Aorta (tissue), 5 donors: ENCODE measurements at places on chromosomes 5 and 9. TPM values are rescaled to one million over a fixed set of nuclear protein-coding genes. Genes with fewer than 3 reads are reported as not detected.

- no peaks in the 10 kb centered on the region for H3K27me3 ChIP-seq
- no peaks in the 10 kb centered on the region for H3K4me1 ChIP-seq
- DNase-seq = no peak
- H3K4me3 ChIP-seq = no peak overlapping the region
- no peak overlapping the region for H3K27ac ChIP-seq
Observed at GRCh38 chr9:99272836-99273235, 50.8 kb downstream of the SEC61B start.

GRCh38 chr9:105118636-105119035, 125.8 kb upstream of the SLC44A1 start:
- H3K36me3 ChIP-seq = no peaks in the 10 kb centered on the region
- no peaks in the 10 kb centered on the region for H3K27me3 ChIP-seq
- no peak overlapping the region for H3K27ac ChIP-seq
- no peak overlapping the region for H3K4me3 ChIP-seq
- no peak for DNase-seq

DNA sequence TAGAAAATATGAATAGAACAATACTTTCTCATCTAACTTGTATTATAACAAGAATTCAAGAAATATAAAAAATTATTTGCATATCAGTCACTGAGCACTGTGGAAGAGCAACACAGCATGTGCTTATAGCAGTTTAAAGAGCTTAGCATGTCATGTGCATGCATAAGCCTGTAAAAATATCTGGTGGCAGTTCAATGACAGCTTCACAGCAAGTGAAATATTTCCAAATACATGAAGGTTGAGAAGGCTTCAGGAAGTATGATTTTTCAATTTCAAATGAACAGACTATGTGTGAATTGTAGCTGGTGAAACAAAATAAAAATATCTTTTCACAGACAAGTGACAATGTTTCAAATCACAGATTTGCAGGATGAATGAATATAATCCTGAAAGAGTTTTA, 128.5 kb downstream of the PRDM9 start:
- H3K4me1 ChIP-seq = no peaks in the 10 kb centered on the region
- no peak overlapping the region for H3K4me3 ChIP-seq
- no peaks in the 10 kb centered on the region for H3K27me3 ChIP-seq
- no peaks in the 10 kb centered on the region for H3K36me3 ChIP-seq

DNA sequence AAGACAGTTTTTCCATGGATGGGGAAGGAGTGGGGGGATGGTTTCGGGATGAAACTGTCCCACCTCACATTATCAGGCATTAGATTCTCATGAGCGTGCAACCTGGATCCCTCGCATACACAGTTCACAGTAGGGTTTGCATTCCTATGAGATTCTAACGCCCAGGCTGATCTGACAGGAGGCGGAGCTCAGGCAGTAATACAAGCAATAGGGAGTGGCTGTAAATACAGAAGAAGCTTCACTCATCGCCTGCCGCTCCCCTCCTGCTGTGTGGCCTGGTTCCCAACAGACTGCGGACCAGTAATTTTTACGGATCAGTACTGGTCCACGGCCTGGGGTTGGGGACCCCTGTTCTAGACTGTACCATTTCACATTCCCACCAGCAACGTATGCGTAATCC, 68.3 kb upstream of the OTULINL start:
- H3K4me3 ChIP-seq = no peak overlapping the region
- H3K27ac ChIP-seq = no peak overlapping the region
- no peaks in the 10 kb centered on the region for H3K27me3 ChIP-seq
- H3K4me1 ChIP-seq = no peaks in the 10 kb centered on the region
- H3K36me3 ChIP-seq = no peaks in the 10 kb centered on the region

GRCh38 chr5:85647349-85648127, 970.2 kb upstream of the COX7C start:
- H3K4me3 ChIP-seq = no peak overlapping the region
- H3K4me1 ChIP-seq = no peaks in the 10 kb centered on the region
- H3K36me3 ChIP-seq = no peaks in the 10 kb centered on the region
- H3K27ac ChIP-seq = no peak overlapping the region
- DNase-seq = no peak
- H3K27me3 ChIP-seq = no peaks in the 10 kb centered on the region

GRCh38 chr5:66864240-66864884, 268.2 kb downstream of the MAST4 start:
- H3K27ac ChIP-seq = no peak overlapping the region
- DNase-seq = no peak
- no peak overlapping the region for H3K4me3 ChIP-seq

- no peaks in the 10 kb centered on the region for H3K4me1 ChIP-seq
- H3K4me3 ChIP-seq = no peak overlapping the region
- DNase-seq = peak; percentile 59
Observed at GRCh38 chr5:151078490-151079262, 2.2 kb downstream of the TNIP1 start.

- no peaks in the 10 kb centered on the region for H3K27me3 ChIP-seq
- no peaks in the 10 kb centered on the region for H3K36me3 ChIP-seq
- H3K4me3 ChIP-seq = no peak overlapping the region
- DNase-seq = no peak
Observed at GRCh38 chr5:17182494-17182893, 34.9 kb upstream of the BASP1 start.

DNA sequence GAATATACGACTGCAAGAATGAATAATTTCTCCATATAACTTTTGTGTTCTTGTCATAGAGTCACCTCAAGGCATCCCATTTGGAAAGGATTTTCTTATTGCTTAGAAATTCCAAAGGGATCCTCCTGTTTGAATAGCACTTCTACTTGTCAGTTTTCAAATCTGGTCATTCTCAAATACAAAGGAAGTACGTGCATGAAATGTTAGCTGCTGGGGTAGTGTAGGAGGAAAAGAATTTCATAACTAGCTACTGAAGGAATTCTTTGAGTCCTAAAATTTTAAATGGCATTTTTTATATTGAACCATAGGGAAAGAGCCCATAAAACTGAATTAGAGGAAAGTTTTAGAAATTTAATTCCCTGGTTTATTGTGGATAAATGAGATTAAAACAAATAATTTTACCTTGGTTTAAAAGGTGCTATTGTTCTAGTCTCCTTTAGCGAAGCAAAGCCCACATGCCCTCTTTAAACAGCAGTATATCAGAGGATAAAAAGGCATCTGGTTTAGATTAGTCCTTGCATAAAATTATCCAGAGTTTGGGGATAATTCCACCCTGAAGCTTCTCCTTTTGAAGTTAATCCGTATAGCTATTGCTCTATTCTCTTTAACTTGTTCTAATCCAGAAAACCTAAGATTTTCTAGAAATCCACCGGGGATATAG, 2.0 kb upstream of the MPDZ start:
- H3K27me3 ChIP-seq = no peaks in the 10 kb centered on the region
- no peak overlapping the region for H3K27ac ChIP-seq
- no peak overlapping the region for H3K4me3 ChIP-seq
- no peaks in the 10 kb centered on the region for H3K4me1 ChIP-seq
- no peaks in the 10 kb centered on the region for H3K36me3 ChIP-seq

DNA sequence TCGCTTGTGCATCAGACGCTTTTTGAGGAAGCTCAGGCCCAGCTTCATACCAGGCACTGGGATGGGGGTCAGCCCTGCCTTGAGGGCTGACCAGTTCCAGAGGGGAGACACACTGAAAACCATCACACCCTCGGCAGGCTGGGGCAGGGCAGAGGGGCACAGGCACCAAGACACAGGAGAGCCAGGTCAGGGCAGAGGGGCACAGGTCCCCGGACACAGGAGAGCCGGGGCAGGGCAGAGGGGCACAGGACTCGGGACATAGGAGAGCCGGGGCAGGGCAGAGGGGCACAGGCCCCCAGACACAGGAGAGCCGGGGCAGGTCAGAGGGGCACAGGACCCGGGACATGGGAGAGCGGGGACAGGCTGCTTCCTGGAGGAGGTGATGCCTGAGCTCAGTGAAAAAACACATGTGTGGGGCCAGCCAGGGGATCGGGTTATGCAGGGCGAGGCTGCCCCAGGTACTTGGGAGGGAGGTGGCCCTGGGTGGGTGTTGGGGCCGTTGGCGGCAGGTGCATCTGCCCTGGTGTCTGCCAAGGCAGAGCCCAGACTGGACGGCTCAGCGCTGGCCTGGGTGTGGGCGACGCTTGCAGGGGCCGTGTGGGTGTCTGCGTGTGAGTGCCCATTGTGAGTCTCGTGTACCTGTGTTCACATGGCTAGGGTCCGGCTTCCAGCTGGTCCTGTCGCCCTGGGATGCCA, 15.1 kb upstream of the SLC2A6 start:
- DNase-seq = no peak
- no peaks in the 10 kb centered on the region for H3K36me3 ChIP-seq
- no peak overlapping the region for H3K27ac ChIP-seq
- H3K27me3 ChIP-seq = no peaks in the 10 kb centered on the region
- H3K4me1 ChIP-seq = no peaks in the 10 kb centered on the region

DNA sequence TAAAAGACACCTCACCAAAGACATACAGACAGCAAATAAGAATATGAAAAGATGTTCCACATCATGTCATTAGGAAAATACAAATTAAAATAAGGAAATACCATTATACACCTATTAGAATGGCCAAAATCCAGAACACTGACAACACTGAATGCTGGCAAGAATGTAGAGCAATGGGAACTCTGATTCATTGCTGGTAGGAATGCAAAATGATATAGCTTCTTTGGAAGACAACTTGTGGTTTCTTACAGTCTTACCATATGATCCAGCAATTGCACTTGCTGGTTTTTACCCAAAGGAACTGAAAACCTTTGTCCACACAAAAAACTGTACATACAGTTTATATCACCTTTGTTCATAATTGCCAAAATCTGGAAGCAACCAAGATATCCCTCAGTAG, 6.5 kb downstream of the TMEM161B start:
- no peaks in the 10 kb centered on the region for H3K4me1 ChIP-seq
- DNase-seq = no peak
- H3K36me3 ChIP-seq = no peaks in the 10 kb centered on the region

- no peaks in the 10 kb centered on the region for H3K4me1 ChIP-seq
- no peaks in the 10 kb centered on the region for H3K36me3 ChIP-seq
- no peak overlapping the region for H3K27ac ChIP-seq
Observed at GRCh38 chr5:80963966-80964481, 3.9 kb downstream of the RASGRF2 start.

GRCh38 chr5:139684881-139685749, 37.0 kb downstream of the CXXC5 start:
- no peak overlapping the region for H3K27ac ChIP-seq
- DNase-seq = no peak
- H3K4me1 ChIP-seq = no peaks in the 10 kb centered on the region
- no peak overlapping the region for H3K4me3 ChIP-seq
- no peaks in the 10 kb centered on the region for H3K36me3 ChIP-seq
- H3K27me3 ChIP-seq = no peaks in the 10 kb centered on the region

GRCh38 chr5:36733183-36733582, 126.8 kb downstream of the SLC1A3 start:
- H3K27ac ChIP-seq = no peak overlapping the region
- H3K36me3 ChIP-seq = no peaks in the 10 kb centered on the region
- no peak overlapping the region for H3K4me3 ChIP-seq
- no peaks in the 10 kb centered on the region for H3K27me3 ChIP-seq
- DNase-seq = no peak

DNA sequence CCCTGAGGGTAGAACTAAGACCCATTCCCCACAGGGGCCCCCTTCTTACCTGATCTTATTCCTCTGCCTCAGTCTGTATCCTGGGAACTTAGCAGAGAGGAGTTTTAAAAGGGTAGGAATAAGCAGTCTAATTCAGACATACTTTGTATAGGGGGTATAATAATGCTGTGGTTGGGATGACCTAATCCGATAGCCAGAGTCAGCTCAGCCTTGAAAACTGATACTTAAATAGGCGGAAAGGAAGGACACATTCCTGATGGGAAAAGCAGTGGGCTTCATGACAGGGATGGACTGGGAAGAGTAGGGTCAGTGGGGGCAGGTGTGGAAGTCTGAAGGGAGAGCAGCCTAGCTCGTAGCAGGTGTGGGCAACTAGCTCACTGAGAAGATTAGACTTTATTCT, 52.2 kb upstream of the TESK1 start:
- H3K27ac ChIP-seq = peak overlapping the region; percentile 18
- peaks cover 4% of the 10 kb centered on the region for H3K4me1 ChIP-seq
- DNase-seq = no peak
- no peak overlapping the region for H3K4me3 ChIP-seq

DNA sequence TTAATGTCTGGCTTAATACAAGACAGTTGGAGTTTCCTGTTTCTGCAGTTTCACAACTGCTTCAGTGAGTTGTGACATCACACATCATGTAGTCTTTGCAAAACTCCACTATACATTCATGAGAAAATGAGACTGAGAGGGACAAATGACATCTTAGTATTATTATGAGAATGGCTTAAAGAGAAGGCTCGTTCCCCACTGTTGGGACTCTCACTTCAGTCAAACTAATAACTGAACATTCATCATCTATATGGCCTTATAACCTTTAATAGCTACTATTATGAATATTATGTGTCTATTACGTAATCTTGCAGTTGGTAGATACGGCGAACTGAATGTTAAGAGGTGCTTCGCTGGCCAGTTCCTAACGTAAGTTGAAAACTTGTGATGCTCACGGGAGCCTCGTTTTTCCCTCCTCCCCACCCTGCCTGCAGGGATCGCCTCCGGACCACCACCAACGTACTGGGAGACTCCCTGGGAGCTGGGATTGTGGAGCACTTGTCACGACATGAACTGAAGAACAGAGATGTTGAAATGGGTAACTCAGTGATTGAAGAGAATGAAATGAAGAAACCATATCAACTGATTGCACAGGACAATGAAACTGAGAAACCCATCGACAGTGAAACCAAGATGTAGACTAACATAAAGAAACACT, 79.4 kb downstream of the SLC1A3 start:
- H3K27ac ChIP-seq = no peak overlapping the region
- H3K27me3 ChIP-seq = no peaks in the 10 kb centered on the region
- no peaks in the 10 kb centered on the region for H3K4me1 ChIP-seq
- no peaks in the 10 kb centered on the region for H3K36me3 ChIP-seq
- DNase-seq = no peak
- H3K4me3 ChIP-seq = no peak overlapping the region

DNA sequence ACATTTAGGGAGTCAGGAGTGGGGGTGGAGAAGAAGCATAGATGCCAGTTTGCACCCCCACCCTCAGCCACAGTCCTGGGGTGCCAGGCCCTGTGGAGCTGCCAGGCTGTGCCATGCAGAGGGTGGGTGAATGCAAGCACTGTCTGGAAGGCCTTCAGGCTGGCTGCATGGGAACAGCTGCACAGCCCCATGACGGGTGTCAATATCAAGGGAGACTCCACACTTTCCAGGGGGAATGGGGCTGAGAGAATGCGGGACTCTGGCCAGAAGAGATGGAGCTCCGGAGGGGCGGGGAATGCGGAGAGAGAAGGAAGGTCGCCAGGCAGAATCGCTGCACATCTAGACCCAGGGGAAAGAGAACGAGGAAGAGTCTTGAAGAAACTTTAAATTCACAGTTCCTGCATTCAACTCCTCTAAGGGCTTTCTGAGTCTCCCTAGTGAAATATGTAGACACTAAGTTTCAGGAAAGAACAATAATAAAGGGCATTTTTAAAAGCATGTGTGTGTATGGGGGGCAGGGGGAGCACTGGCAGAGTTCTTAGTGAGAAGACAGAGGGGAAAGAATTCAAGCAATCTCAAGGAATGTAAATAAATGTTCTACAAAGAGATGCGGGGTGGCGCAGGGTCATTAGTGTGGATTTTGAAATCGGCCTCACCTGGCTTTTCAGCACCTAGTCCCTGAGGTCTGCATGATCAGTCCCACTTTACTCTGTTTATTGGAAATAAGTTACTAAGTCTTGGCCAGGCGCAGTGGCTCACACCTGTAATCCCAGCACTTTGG, 59.1 kb downstream of the BOD1 start:
- H3K27me3 ChIP-seq = no peaks in the 10 kb centered on the region
- H3K27ac ChIP-seq = no peak overlapping the region
- H3K36me3 ChIP-seq = no peaks in the 10 kb centered on the region
- DNase-seq = no peak

GRCh38 chr5:14678773-14679334, 14.3 kb downstream of the OTULIN start:
- H3K4me3 ChIP-seq = no peak overlapping the region
- no peaks in the 10 kb centered on the region for H3K27me3 ChIP-seq
- H3K27ac ChIP-seq = peak overlapping the region; percentile 65

SV2C gene
- 0.33 TPM for total RNA-seq

ZBTB34 gene
- 12.4 TPM for total RNA-seq

TLX3 gene
- not detected for total RNA-seq

DIMT1 gene
- total RNA-seq = 25.5 TPM
